Activated T-helper 17 cell treated with anti-CD3 and anti-CD28 coated beads, Interleukin-2, amount 50 U/mL, for 72 hours (primary cell): ENCODE measurements at places on chromosomes 2 and 18.
A peak's percentile ranks its signal among the peaks of the same experiment; 100 is the strongest.

- no peak for ATAC-seq
Measured at GRCh38 chr2:155690785-155691184, 641.7 kb downstream of the NR4A2 start.

DNA sequence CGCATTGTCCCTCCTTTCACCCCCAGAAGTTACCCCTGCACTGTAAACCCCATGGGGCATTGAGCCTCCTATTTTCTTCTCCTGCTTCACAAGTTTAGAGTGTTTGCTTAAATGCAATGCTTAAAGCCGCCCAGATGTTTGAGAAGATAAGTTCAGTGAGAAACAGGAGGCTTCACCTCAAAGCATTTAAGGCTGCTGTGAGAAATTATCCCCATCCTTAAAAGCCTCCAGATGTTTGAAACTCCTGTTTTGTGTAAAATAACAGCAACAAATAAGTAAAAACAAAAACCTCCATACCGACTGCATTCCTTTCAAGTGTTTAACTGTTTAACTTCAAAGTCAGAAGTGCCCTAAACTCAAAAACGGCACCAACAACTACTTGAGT, 81.8 kb downstream of the RTP5 start:
- no peak for ATAC-seq

GRCh38 chr2:241049739-241050623, 51.6 kb downstream of the SNED1 start:
- ATAC-seq: no peak

DNA sequence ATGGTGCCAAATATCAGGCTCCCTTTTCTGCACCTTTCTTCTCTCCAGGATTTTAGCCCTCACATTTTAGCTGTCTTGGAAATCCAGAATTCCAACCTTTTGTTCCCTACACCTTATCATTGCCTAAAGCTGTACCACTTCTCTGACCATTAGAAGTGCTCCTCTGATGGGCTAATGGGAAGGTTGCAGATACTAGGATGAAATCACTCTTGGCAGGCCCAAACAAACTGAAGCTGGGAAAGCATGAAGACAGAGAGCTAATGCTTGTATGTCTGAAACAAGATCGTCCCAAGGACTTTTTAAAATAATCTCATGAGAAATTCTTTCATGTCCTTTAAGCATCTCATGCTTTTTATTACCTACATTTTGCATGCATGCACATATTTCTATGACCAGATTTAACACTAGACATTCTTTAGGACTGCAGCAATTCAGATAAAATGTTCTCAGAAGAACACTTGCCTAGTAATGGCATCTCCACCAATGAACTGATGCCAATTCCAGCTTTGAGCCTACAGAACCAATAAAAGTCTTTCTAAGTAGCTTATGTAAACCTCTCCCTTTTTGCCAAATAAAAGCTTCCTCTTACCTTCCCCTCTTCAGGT, 98.4 kb upstream of the OSR1 start:
- ATAC-seq: no peak

GRCh38 chr18:79987566-79987965, 797 bp downstream of the TXNL4A start:
- no peak for ATAC-seq

DNA sequence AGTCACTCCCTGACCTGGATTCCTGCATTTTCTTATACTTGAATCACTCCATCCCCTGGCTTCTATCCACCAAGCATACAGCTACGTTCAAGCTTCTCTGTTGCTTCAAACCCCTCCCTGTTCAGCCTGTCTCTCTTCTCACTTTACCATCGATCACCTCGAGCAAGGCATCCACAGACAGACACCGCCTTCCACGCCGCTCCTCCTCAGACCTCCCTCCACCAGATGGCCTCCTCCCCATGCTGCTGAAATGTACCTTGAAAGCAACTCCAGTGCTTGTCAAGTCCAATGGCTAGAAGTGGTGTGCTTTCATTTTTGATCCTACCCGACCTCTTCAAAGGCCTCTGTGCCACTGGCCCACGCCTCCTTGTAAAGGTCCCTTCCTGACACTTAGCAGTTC, 131.3 kb upstream of the ACAA2 start:
- no peak for ATAC-seq

DNA sequence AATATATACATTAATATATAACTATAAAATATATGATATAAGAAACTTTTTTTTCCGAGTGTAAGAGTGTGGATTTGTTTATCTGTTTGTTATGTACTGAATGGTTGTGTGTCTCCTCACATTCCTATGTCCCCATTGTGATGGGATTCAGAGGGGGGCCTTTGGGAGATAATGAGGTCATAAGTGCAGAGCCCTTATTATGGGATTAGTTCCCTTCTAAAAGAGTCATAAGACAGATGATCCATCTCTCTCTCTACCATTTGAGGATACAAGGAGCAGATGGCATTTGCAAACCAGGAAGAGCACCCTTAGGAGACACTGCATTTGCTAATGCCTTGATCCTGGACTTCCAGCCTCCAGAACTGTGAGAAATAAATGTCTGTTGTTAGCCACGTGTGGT, 30.3 kb upstream of the SAP130 start:
- no peak for ATAC-seq

- no peak for ATAC-seq
Measured at GRCh38 chr18:49866680-49867079, 53.3 kb upstream of the ACAA2 start.

DNA sequence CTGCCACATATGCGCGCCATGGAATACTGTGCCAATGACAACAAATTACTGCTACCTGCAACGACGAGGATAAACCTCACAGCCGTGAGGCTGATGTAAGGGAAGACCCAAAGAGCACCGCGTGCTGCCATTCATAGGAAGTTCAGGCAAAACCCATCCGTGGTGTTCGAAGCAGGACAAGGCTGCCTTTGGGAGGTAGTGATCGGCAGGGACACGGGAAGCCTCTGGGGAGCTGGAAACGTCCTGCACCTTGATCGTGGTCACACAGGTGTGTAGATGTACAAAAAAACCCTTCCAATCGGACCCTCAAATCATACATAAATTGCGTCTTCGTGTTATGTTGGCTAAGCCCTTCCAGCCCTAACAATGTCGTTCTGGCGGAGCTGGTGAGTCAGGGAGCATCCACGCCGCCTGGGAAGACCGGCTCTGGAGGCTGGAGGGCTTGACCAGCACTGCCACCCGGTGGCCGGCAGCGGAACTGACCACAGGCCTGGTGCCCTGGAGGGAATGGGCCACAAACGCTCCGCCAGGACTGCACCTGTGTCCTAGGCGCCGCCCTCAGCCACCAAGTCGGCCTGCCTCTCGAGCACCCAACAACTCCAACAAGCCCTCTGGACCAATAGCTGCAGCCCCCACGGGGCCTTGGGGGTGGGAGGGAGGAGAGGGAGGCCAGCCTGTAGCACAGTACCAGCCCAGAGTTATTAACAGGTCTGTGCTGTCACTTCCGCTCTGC, 4.1 kb upstream of the NEURL3 start:
- ATAC-seq: peak; percentile 69

GRCh38 chr2:233165543-233165894, 86.0 kb upstream of the ATG16L1 start:
- ATAC-seq: peak; percentile 65

- ATAC-seq: no peak
Measured at GRCh38 chr2:160913323-160913722, 246.9 kb upstream of the TANK start.

DNA sequence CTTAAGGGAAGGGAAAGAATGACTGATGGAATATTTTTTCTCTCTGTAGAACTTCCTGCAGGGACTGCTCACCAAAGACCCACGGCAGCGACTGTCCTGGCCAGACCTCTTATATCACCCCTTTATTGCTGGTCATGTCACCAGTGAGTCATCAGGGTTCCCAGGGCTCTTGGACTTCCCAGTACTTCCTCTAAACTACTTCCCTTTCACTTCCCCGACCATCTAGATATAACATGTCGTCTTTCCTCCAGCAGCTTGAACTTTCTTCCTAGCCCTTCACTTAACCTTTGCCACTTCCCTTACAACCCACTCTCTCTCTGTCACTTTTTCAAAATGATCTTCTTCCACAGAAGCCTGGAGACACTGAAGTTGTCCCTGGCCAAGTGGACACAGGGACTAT, 7.2 kb downstream of the STK36 start:
- no peak for ATAC-seq

GRCh38 chr18:61782545-61782944, 110.3 kb downstream of the RNF152 start:
- ATAC-seq: no peak

GRCh38 chr18:61666876-61667590, 225.8 kb downstream of the RNF152 start:
- no peak for ATAC-seq

GRCh38 chr2:155708071-155708470, 624.5 kb downstream of the NR4A2 start:
- no peak for ATAC-seq
